NCI-H1930 (cell line): ENCODE measurements at places on chromosomes 2 and 18.
A peak's percentile ranks its signal among the peaks of the same experiment; 100 is the strongest.

DNA sequence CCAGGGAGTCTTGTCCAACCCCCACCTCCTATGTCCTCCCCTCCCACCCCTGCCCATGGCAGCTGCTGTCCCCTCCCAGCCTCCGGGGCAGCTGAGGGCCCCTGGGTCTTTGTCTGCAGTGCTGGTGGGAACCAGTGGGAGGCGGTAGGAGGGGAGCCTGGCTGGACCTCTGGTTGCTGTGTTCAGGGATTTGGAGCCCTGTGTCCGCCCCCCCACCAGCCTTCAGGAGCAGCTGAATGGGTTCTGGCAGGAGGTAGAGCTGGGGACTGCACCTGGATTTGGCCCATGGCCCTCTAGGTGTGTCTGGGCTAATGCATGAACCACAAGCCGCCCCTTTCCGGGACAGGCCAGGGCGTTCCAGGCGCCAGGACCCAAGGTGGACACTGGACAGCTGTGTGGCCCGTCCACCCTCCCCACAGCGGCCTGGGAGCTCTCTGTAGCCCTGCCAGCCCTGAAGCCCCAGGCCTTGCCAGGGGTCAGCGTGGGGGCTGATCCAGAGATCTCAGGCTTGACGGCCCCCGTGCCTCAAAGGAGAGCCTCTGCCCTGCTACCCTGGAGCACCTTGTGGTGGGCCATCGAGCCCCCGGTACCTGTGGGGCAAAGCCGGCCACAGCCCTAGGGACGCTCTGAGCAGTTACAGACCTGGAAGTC lies 25.4 kb downstream of the GPC1 start:
- DNase-seq = no peak

- DNase-seq = no peak
These were observed 36.5 kb upstream of the TNFRSF11A start for GRCh38 chr18:62288665-62289008.

GRCh38 chr2:171411791-171412483 lies 21.9 kb downstream of the METTL8 start:
- DNase-seq = no peak

- no peak for DNase-seq
These were observed 77.6 kb upstream of the FOXI3 start for GRCh38 chr2:88530081-88530480.

DNA sequence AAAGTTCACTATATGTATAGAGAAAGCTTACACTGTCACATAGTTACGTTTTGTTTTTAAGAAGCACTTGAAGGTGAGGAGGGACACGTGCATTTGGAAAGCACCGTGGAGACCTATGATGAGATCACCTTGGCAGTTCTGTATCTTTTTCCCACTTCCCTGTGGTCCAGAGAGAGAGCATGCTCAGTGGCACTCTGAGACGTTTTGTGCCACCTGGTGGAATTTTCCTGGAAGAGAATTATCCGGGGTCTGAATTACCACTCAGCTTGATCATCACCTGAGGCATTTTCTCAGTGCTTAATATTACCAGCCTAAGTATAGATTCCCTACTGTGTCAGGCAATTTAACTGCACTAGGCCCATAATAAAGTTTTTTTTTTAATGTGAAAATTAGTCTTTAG lies 469.4 kb upstream of the SMIM21 start:
- DNase-seq = peak; percentile 46

GRCh38 chr2:173290046-173290445 lies 64.6 kb upstream of the CDCA7 start:
- DNase-seq = no peak

- DNase-seq = no peak
These were observed 150.6 kb upstream of the UBE2E3 start for GRCh38 chr2:180829836-180830235.
